ENCODE measurements at places on chromosomes 12 and 14.

- DNase-seq: no peak
Observed at GRCh38 chr12:110023059-110023980, 24.1 kb downstream of the ANKRD13A start.

DNA sequence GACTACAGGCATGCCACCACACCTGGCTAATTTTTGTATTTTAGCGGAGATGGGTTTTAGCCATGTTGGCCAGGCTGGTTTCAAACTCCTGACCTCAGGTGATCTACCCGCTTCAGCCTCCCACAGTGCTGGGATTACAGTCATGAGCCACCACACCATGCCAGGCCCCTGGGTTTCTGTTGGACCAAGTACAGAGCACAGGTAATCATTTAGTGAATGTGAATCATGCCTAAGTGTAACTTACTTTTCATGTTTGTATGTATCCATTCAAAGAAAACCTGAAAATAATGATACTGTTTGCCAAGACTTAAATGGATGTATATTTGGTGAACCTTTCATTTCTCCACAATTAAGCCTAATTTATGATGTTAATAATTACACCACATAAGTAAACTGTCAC, 65.9 kb downstream of the FGD6 start:
- DNase-seq: no peak

DNA sequence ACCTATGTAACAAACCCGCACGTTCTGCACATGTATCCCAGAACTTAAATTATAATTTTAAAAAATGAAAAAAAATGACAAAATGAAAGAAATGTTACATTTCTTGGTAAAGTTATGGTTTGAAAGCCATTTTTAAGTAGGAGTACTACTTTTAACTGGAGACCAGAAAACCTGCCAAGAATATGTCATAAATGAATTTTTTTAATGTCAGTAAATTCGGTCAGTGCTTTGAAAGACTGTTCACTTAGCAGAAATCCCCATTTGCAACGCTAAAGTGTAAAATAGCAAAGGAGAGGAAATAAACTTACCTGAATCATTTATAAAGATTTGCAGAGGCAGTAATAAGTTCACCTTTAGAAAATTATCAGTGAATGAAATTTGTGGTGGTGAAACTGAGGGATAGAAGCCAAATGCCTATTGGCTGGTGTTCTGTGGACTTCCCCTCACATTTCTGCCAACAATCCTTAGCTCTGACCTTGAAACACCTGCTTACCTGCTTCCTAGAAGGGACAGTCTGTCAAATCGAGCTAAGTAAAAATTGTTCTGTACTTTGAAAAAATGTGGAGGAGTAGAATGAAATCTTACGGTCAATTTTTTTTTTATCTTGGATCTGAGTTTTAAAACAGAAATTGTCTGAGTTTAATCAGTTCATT, 714.2 kb downstream of the SLC6A15 start:
- DNase-seq: no peak

DNA sequence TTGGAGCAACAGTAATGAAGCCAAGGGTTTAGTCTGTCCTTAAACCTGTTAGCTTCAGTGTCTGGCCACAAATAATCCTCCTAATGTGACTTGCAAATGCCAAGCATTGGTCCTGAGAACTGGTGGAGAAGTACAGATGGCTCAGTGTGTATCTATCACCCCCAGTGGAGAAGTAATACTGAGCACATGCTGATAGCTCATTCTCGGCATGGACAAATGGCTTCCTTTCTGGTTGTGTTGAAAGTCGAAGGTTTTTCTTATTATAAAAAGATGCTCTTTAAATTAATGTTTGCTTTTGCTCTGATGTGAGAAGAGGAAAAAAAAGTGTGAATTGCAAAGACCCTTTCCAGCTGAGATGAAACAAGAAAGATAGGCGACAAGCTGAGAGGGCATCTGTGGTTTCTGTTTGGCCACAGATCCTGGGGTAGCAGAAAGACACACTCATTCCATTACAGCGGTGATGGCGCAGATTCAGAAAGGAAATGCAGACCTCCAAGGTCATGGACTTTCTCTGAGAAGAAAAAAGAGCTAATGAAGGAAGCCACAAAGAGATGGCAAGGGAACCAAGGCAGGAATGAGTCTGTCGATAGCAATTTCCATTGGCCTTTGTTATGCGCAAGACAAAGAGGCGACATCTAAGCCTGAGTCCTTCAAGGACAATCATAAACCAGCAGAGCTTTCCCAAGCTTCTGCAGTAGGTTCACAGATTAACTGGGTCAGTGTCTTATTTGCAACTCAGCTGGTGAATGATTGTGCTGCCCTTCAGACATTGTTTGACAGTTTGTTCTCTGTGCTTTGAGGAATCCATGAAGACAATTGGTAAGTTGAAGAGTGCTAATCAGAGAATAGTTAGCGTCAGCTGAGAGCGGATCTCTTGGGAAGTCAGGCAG, 155.5 kb upstream of the RGS6 start:
- peak; percentile 81 for DNase-seq

DNA sequence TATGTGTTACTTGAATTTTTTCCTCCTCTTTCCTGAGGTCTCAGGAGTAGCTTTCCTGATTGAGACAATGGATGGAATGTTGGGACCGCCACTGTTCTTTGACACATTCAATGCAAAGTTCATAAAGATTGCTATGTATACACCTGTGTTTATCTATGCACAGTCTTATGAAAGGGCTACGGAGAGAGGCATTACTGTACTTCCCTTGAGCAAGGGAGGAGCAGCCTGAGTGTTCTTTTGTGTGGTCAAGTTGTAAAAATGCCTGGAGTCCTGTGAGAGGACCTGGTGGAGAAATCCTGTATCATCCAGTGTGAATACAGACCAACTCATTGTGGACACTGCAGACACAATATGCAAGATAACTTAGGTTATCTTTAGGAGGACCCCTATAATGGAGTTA, 1.2 kb downstream of the SRGAP1 start:
- DNase-seq: peak; percentile 82

GRCh38 chr12:106195621-106196027, 52.2 kb downstream of the CKAP4 start:
- DNase-seq: no peak

GRCh38 chr14:94598816-94599655, 13.2 kb upstream of the SERPINA3 start:
- peak; percentile 12 for DNase-seq

DNA sequence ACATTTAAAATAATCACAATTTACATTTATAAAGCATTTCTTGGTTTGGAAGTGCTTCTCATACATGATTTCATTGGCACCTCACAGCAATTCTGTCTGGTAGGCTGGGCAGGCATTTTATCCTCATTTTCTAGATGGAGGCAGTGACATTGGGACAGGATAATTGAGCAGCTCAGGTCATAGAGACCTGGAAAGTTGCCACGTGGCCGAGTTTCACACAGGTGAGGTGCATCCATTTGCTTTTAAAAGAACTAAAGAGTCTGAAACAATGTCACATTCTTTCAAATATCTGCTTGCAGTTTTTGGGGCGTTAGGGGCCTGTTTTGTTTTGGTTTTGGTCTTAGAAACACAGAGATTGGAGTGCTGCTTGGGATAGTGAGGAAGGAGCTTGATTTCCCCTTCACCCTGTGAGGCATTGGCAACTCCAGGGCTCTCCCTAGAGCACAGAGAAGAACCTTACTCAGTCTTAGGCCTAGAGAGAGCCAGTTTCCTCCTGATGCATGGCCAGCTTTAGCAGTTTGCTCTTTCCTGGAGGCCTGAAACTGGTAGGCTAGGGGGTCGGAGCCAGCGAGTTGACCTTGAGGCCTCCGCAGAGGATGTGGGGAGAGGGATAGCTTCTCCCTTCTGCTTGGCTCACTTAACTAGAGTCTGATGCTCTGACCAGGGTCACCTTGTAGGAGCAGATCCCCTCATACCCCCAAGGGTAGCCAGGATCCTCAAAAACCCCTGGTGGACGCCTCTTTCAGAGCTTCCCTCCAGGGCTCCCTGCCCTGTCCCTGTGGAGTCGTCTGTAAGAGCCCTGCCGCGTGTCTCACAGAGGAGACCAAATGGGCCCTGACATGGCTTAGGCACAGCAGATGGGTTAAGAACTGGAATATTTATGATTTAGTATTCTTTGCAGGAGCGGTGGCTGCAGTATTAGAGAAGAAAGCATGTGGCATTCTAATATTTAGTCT, 34.9 kb upstream of the JDP2 start:
- DNase-seq: no peak
